ENCODE measurements at places on chromosomes 5 and 9.

DNA sequence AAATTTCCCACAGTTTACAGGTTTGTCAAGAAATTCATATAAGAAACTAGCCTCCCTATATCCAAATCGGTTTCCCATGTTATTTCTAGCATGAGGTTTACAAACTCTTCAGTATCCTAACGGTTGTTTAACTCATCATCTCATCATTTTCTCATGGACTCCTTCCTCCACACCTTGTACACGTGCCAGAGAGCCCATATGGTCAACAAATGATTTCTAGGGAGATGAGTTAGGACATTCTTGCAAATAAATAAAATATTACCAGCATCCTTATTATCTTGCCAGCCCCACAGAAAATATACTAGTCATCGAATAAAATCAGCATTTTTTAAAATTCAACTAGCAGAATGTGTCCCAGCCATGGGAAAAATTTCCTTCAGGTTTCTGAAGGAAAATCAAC, 285.2 kb downstream of the EBF1 start:
- DNase-seq, result no peak

GRCh38 chr9:88818495-88819201, 172.6 kb upstream of the S1PR3 start:
- DNase-seq, result no peak

GRCh38 chr5:165149431-165149830, 1644.0 kb downstream of the MAT2B start:
- DNase-seq, result no peak

GRCh38 chr5:158943057-158943456, 156.7 kb downstream of the EBF1 start:
- DNase-seq, result peak; percentile 16

DNA sequence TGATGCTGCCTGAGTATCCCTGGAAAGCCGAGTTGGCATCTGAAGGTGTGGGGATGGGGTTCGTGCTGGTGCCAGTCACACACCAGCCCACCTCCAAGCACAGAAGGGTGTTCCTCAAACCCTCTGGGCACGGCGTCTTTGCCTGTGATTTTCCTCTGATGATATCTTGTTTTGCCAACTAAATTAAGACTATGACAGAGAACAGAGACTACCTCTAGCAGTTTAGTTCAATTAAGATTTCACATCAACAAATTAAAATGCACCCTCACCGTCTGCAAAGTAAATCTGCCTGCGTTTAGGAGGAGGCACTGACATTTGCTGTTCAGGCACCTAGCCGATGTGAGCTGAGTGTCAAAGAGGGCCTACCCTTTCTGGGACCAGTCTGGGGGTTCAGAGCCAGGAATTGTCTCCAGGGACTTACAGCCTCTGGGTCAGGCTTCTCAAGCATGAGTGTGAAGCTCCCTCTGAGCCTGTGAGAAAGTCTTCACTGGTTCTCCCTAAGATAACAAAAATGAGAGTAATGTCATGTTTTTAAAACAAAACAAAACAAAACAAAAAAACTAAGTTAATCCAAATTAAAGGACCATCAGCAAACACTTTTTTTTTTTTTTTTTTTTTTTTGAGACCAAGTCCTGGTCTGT, 55.4 kb upstream of the CTNNA1 start:
- no peak for DNase-seq

DNA sequence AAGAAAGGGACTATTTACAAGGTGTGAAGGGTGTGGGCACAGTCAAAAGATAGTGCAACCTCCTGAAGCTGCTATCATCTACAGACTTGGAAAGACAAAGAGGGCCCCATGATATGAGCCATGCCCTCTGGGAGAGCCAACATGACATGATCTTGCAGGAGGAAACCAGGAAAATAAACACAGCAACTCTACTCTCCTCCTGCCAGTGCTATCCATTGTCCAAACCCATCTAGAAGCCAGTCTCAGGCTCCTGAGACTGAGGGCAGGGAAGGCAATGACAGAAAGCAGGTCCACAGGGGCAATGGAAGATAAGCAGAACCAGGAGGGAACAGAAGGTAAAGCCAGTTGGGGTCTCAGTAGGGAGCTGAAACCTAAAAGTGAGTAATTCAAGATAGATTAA, 37.1 kb downstream of the PLPP1 start:
- DNase-seq, result no peak

DNA sequence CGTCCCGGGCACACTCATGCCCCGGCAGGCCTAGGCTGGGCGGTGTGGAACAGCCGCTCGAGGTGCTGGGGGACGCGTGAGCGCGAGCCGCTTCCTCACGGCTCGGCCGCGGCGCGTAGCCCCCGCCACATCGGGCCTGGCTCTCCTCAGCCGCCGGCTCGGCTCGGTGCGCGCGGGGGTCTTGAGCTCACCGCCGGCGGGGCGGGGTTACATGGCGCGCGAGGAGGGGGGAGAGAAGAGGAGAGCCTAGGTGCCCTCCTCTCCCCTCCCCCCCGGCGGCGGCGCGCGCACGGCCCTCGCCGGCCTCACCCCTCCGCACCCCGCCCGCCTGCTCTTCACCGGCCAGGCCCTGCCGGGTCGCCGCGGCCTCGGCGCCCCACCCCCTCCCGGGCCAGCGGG, 7.7 kb downstream of the RANBP6 start:
- DNase-seq, result peak; percentile 27

- DNase-seq, result no peak
Observed at GRCh38 chr9:113993838-113994540, 84.1 kb downstream of the AMBP start.

GRCh38 chr9:77218612-77219011, 41.3 kb downstream of the VPS13A start:
- no peak for DNase-seq

DNA sequence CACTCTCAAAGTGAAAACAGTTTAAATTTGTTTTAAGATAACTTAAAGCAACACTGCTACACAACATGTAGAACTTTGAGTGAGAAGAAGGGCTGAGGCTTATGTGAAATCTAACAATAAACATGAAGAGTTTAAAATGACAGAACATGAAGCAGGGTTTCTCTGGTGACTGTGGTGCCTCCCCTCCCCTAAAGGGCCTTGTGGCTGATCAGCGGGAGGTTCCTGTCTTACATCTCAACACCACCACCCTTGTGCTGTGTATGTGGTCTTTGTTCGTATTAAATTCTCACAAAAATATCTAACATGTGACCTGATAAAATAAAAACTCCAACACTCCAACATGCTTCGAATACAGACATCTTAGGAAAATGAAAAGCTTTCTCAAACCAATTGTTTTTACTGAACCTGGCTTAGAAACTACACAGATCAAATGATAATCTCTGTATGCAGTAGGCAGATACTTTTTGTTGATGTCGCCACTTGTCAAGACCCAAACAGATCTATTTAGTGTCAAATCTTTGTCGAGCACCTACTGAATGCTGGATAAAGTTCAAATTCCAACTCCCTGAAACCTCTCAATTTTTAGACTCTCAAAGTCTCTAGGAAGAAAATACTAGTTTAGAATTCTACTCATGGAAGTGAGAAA, 9.9 kb upstream of the IQGAP2 start:
- no peak for DNase-seq

GRCh38 chr9:14702200-14702720, 9.0 kb upstream of the ZDHHC21 start:
- DNase-seq, result no peak

DNA sequence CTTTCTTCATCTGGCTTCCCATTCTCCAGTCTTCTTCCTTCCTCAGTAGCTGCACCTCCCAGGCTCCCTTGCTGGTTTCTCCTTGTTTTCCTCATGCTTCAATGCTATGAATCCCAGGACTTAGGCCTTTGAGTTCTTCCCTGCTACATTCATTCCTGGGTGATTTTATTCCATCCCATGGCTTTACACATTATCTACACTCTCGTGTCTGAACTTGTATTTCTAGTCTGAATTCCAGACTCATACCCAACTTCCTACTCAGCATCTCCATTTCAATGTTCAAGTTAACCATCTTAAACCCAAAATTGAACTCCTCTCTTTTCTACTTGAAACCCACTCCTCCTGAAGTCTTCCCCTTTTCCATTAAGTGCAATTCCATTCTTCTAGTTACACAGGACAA, 20.0 kb downstream of the SLC24A2 start:
- DNase-seq, result no peak

DNA sequence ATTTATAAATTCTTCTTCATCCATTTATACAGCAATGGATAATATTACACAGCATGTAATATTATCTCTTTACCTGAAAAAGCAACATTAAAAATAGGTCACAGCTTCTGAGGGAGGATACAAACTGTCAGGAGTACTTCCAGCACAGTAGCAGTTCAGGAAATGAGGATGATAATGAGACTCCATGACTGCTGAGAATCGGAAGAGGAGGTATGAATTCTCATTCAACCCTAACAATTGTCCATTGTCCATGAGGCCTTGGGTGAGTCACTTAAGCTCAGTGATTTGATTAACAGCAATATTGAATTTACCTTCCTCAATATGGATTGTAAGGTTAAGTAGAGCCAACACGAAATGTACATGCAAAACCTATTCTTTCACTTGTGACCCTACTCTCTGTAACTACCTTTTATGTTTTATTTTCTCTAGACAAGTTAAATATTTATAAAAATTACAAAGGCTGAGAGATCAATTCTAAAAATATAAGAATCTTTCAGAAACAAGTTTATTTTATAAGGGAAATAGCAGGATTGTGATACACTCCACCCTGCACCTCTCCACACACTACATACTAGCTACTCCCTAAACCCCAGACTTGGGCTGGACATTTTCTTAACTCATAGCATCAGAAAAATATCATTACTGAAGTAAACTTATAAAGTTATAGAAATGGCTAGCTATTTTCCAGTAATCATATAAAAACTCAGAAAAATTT, 159.1 kb upstream of the ACOT12 start:
- peak; percentile 40 for DNase-seq

DNA sequence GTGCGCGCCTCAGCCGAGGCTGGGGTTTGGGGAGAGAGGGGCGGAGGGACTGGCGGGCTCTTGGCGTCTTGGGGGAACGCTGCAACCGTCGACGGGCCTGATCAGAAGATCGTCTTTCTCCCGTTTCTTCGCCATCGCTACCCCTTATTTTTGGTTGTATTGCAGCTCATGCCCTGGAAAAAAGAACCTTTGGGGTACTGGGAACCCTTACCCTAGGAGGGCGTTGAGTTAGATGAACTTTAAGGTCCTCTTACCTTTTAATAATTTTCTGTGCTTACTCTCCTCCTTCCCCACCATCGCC, 719 bp downstream of the PAIP2 start:
- DNase-seq, result no peak

DNA sequence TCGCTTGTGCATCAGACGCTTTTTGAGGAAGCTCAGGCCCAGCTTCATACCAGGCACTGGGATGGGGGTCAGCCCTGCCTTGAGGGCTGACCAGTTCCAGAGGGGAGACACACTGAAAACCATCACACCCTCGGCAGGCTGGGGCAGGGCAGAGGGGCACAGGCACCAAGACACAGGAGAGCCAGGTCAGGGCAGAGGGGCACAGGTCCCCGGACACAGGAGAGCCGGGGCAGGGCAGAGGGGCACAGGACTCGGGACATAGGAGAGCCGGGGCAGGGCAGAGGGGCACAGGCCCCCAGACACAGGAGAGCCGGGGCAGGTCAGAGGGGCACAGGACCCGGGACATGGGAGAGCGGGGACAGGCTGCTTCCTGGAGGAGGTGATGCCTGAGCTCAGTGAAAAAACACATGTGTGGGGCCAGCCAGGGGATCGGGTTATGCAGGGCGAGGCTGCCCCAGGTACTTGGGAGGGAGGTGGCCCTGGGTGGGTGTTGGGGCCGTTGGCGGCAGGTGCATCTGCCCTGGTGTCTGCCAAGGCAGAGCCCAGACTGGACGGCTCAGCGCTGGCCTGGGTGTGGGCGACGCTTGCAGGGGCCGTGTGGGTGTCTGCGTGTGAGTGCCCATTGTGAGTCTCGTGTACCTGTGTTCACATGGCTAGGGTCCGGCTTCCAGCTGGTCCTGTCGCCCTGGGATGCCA, 15.1 kb upstream of the SLC2A6 start:
- no peak for DNase-seq

DNA sequence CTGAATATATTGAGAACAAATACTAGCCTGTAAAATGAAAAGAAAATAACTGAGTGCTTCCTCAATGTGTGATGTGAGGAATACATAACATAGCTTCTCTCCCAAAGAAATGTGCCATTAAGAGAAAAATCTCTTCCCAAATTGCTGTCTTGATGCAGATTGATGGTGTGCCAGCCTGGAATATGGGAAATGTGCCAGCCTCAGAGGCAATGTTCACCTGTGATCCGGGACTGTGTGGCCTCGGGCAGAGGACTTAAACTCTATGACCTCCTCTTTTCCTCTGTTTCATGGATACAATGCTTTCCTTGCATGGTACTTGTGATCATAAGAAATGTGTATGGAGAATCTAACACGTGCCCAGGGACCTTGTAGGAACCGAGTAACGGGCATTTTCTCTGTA, 370.9 kb downstream of the DIRAS2 start:
- no peak for DNase-seq

DNA sequence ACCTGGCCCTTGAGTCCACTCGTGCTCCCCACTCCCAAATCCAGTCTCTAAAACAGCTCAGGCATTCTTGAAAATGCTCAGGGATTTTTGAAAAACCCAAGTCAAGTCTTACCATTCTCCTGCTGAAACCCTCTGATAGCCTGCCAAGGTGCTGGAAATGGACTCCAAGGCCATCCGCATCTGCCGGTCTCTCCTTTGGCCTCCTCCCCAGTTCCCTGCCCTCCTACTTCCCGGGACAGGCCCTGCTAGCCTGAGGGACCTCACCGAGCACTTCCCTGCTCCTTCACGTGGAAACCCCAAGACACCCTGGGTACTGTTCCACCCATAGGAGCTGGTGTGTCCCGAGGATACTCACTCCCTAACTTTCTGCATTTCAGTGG, 49.8 kb upstream of the GADD45G start:
- DNase-seq, result no peak

DNA sequence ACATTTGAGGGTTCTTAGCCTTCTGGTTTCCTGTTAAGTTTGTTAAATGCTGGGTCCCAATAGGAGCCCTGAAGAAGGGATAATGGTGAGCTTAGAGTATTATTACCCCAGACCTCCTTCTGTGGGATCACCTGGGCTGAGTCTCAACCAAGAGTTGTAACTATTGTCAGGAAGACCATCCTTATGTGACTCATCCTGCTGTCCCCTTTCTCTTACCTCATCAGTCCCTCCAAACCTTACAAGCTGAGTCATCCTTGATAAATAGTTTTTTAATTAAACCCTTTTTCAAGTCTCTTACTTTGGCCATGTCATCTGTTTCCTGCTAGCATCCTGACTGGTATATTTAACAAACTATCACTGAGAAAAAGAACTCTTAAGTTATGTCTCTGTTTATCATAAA, 502.8 kb downstream of the LRRC70 start:
- no peak for DNase-seq

GRCh38 chr5:132392978-132393825, 23.7 kb downstream of the SLC22A5 start:
- no peak for DNase-seq

All from HCT116 (cell line).